ENCODE measurements at places on chromosomes 12 and 14. TPM values are rescaled to one million over a fixed set of nuclear protein-coding genes. Genes with fewer than 3 reads are reported as not detected.

DNA sequence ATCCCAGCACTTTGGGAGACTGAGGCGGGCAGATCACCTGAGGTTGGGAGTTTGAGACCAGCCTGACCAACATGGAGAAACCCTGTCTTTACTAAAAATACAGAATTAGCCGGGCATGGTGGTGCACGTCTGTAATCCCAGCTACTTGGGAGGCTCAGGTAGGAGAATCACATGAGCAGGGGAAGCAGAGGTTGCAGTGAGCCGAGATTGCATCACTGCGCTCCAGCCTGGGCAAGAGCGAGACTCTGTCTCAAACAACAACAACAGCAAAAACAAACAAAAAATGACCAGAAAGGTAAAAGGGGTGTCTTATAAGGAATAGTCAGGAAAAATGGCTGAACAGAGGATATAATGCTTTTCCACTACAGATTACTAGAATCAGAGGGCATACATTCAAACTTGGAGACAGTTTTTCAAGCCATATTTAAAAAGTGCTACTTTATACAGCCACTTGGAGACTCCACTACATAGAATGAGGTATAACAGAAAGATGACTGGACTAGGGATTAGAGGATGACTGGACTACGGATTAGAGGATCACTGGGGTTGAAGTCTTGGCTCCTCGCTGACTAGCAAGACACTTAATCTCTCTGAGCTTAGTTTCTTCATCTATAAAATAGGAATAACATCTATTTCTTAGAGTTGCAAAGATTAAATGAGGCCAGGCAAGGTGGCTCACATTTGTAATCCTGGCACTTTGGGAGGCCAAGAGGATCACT lies 4.9 kb upstream of the CS start:
- no peak for DNase-seq

AKAP6 gene
- polyA plus RNA-seq = 0.46 TPM

ARHGEF40 gene
- polyA plus RNA-seq = 36.7 TPM

KLRC2 gene
- polyA plus RNA-seq = not detected

- DNase-seq = no peak
These were observed 18.2 kb downstream of the DYNC1H1 start for GRCh38 chr14:101982621-101983020.

DNA sequence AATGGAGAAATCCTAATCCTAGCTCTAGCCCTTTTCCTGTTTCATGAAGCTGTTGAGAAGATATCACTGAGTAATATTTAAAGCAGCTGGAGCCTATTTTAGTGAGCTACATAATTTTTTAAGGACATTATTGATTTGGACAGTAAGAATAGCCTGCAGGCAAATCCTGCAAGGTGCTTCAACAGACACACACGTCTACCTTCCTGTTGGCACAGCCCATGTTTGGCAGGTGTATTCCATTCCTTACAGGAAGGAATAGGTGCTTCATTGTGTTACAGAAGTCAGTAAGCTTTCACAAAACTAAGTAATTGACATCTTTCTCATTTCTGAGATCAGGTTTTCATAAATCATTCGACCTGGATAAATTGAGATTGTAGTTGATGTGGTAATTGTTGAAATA lies 50.6 kb downstream of the FOXA1 start:
- DNase-seq = no peak

DNA sequence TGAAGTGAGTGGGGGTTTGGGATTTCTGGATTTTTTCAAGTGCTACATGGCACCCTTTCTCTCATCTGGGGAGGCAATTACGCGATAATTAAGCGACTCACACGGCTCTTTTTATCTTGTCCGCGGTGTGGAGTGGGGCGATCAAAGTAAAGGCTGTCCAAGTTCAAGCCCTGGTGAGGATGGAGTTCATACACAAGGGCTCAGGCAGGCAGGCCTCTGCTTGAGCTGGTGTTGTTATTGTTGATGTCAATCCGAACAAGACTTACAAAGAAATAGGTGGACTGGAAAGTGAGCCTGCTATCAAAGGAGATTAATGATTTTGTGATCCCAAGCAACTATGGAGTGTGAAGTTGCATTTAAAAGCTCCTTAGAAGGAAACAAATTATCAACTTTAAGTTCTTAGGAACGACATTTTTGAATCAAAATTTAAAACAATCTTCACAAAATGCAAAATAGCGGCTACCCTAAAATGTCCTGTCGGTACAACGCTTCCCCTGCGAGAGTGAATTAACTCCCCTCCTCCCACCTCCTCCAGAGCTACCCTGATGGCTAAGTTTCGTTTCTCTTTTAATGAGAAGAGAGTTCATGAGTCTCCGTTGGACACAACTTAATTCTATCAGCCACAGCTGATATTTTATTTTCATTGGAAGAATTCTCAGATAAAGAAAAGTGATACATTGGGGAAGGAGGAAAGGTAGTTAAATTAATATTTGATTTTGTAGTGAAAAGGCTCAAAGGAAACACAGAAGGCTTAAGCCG lies 5.9 kb downstream of the FOXA1 start:
- DNase-seq = no peak

RPGRIP1 gene
- not detected for polyA plus RNA-seq

GRCh38 chr14:99728231-99728920 lies 44.3 kb downstream of the CYP46A1 start:
- no peak for DNase-seq

DNA sequence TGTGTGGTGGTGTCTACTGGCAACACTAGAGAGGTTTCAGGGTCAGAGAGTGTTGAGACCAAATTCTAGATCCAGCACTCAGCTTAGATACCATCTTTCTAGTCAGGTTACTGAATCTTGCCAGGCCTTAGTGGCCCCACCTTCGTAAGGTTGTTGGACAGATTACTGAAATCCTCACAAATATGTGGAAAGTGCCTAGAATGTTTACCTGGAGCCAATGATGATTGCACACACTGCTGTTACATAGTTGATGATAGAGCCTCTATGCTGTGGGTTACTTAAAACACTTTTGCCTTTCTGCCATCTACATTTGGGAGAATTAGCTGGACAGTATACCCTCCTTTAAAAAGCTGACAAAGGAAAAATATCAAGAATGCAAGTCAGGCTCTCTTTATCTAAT lies 33.2 kb downstream of the SRGAP1 start:
- DNase-seq = no peak

CFAP251 gene
- polyA plus RNA-seq = 3.0 TPM

DNA sequence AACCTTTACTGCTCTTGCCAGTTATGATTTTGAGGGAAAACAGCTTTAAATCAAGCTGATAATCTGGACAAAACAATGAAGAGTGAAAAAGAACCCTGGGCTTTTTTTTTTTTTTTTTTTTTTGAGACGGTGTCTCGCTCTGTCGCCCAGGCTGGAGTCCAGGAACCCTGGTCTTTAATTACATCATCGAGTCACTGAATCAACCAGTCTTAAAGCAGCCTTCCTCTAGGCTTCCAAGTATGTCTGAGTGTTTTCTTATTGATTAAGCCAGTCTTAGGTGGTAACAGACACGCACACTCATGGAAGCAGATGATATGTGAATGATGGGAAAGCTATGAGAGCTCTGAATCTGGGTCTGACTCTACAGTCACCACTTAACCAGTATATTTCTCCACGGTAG lies 5.9 kb upstream of the VCPKMT start:
- DNase-seq = no peak

PLCZ1 gene
- not detected for polyA plus RNA-seq

DNA sequence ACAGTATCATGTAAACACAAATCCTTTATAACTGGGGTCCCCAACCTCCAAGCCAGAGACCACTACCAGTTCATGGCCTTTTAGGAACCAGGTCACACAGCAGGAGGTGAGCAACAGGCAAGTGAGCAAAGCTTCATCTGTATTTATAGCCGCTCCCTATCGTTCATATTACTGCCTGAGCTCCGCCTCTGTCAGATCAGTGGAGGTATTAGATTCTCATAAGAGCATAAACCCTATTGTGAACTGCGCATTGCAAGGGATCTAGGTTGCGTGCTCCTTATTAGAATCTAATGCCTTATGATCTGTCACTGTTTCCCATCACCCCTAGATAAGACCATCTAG lies 49.9 kb downstream of the LRP6 start:
- no peak for DNase-seq

GRCh38 chr12:3752741-3753486 lies at the start of gene CRACR2A:
Gene CRACR2A, minus strand, starts transcription at chr12:3753109. Its CDS starts 56,110 bp downstream, at chr12:3696999.
- peak; percentile 83 for DNase-seq

C12orf56 gene
- 1.4 TPM for polyA plus RNA-seq
